ENCODE measurements at places on chromosomes 5 and 9. TPM values are rescaled to one million over a fixed set of nuclear protein-coding genes. Genes with fewer than 3 reads are reported as not detected.

DNA sequence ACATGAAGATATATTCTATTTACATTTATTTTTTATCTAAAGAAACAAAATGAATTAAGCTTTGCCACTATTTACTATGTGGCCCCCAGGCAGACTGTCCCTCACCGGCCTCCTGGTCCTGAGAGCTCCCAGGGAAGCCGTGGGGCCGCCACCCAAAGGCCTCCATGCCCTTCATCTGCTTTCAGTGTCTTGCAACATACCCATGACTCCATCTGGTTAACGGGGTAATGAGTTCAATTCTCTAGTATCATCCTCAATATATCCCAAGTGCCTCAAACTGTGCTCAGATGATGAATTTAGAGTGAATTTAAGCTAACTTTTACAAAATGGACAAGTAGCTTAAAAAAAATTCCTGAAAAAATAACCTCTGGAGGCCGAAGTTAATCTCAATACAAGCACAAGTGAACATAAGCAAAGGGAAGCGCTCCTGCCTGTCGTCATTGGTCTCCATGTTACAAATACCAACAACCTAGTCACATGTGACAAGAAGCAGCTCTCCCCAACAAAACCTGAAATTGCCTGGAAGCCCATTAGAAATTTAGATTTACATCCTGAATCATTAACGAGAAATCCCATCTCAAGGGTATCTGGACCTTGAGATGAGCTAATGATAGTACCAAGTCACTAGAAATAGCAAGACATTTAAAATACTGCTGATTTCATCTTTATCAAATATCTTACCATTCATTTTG is 26.1 kb downstream of the DAP start:
- H3K36me3 ChIP-seq, result peaks cover 19% of the 10 kb centered on the region
- DNase-seq, result no peak

GRCh38 chr9:78029551-78030295 is 1.9 kb downstream of the GNAQ start:
- H3K36me3 ChIP-seq, result peaks cover 1% of the 10 kb centered on the region
- DNase-seq, result peak; percentile 28
- H3K4me1 ChIP-seq, result peaks cover 57% of the 10 kb centered on the region
- peak overlapping the region; percentile 98 for H3K4me3 ChIP-seq

REXO4 gene
- total RNA-seq, result 26.3 TPM

DNA sequence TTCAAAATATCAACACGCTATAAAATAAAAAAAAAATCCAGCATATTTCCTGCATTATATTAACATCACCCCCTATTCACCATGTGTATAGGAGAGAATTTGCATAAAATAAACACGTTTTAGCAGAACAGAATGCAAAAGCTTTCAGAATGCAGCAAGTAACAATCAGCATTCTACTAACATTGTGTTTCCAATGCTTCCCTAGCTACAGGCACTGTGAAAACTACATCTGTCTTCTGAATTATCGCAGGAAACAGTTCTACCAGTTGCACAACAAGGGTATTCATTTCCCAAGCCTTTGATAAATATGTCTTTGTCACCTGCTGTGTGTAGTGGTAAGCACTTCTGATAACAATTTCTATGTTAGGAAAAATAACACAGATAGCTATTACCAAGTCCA is 1015.8 kb downstream of the CDH18 start:
- no peaks in the 10 kb centered on the region for H3K4me1 ChIP-seq
- no peak for DNase-seq
- H3K27ac ChIP-seq, result no peak overlapping the region
- no peak overlapping the region for H3K4me3 ChIP-seq

DNA sequence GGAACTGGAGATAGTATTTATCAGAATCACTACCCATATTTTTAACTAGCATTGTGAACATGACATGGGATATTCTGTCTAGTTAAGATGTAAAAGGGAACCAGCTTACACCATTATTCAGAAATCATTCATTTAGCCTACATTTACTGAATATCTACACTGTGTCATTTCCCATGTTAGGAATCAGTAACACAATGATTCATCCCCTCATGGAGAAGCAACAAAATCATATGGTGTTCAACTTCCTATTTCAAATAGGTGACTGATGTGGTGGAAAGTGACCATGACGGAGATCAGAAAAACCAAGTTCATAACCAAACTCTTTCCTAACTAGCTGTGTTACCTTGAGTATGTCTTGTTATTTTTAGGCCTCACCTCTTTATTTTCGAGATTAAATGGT is 550.0 kb upstream of the TUSC1 start:
- H3K27me3 ChIP-seq, result no peaks in the 10 kb centered on the region
- no peaks in the 10 kb centered on the region for H3K4me1 ChIP-seq
- DNase-seq, result no peak
- no peak overlapping the region for H3K27ac ChIP-seq
- no peaks in the 10 kb centered on the region for H3K36me3 ChIP-seq

DNA sequence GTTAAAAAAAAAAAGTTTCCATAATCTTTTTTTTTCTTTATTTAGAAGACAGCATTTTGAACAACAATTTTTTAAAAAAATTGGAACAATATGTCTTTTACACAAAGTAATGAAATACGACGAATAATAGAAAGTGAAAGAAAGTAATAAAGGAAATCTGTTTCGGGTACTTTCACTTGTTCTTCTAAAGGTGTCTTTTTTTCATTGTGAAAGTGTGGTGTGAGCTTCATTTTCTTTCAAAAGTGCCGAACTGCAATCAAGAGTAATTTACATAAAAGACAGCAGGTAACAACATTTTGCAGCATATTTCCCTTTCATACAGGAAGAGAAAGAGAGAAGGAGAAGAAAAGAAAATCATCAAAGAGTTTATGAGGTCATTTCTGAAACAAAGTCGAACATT is 159.7 kb upstream of the CDH12 start:
- peaks cover 5% of the 10 kb centered on the region for H3K4me1 ChIP-seq
- H3K27ac ChIP-seq, result no peak overlapping the region
- no peaks in the 10 kb centered on the region for H3K27me3 ChIP-seq
- DNase-seq, result no peak

DNA sequence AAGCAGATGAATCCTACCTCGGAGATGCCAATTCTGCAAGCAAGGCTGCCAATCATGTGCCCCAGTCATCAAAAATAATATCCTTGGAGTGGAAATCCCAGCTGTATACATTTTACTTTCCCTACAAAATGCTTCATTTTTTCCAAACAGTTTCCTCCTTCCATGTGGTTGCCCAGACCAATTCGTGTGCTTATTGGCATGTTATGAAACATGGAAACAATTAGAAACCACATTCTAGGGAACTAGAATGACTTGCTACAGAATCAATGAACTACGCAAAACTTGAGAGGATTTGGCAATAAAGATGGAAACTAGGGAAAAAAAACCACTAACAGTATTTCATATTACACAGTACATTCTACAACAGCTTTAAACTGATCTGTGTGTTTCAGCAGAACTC is 584.5 kb upstream of the DMAC1 start:
- no peak for DNase-seq
- no peak overlapping the region for H3K27ac ChIP-seq
- no peaks in the 10 kb centered on the region for H3K4me1 ChIP-seq
- no peaks in the 10 kb centered on the region for H3K36me3 ChIP-seq
- no peak overlapping the region for H3K4me3 ChIP-seq
- peaks cover 1% of the 10 kb centered on the region for H3K27me3 ChIP-seq

OMD gene
- total RNA-seq, result not detected

- H3K4me3 ChIP-seq, result no peak overlapping the region
- peak; percentile 79 for DNase-seq
- no peak overlapping the region for H3K27ac ChIP-seq
- H3K36me3 ChIP-seq, result no peaks in the 10 kb centered on the region
- H3K4me1 ChIP-seq, result no peaks in the 10 kb centered on the region
Observed at GRCh38 chr9:38088006-38088925, 19.2 kb upstream of the SHB start.

GRCh38 chr5:113005454-113005853 is 28.9 kb downstream of the DCP2 start:
- H3K4me3 ChIP-seq, result no peak overlapping the region
- H3K27ac ChIP-seq, result peak overlapping the region; percentile 18
- peaks cover 32% of the 10 kb centered on the region for H3K36me3 ChIP-seq
- H3K27me3 ChIP-seq, result no peaks in the 10 kb centered on the region
- peaks cover 9% of the 10 kb centered on the region for H3K4me1 ChIP-seq

- peaks cover 13% of the 10 kb centered on the region for H3K4me1 ChIP-seq
- H3K4me3 ChIP-seq, result peak overlapping the region; percentile 72
- H3K36me3 ChIP-seq, result no peaks in the 10 kb centered on the region
- DNase-seq, result peak; percentile 91
- no peak overlapping the region for H3K27ac ChIP-seq
Observed at GRCh38 chr9:136799854-136800657, 3.9 kb downstream of the CCDC183 start.

- H3K36me3 ChIP-seq, result no peaks in the 10 kb centered on the region
- H3K27me3 ChIP-seq, result no peaks in the 10 kb centered on the region
- DNase-seq, result no peak
- H3K27ac ChIP-seq, result no peak overlapping the region
- no peak overlapping the region for H3K4me3 ChIP-seq
Observed at GRCh38 chr5:26487553-26487952, 550.8 kb downstream of the CDH9 start.

SPINK13 gene
- not detected for total RNA-seq

HAUS6 gene
- total RNA-seq, result 28.7 TPM

RASGRF2 gene
- 7.6 TPM for total RNA-seq

DNA sequence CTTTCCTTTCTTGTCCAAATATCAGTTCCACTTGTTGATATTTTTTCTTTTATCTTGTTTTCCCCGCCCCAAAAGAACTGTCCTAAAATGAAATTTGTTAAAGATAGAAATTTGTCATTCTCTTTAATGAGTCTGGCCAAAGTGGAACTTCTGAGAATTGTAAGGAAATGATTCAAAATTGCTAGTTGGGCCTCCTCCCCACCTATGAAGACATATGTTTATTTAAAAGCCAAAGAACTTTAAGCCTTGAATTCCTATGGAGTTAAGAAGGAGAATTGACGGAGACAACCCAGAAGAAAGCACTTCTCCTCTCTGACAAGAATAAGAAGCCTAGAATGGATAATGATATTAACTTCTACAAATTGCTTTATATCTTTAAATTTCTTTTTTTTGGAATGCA is 59.1 kb upstream of the ALDH1A1 start:
- H3K4me3 ChIP-seq, result no peak overlapping the region
- H3K4me1 ChIP-seq, result no peaks in the 10 kb centered on the region
- peaks cover 13% of the 10 kb centered on the region for H3K27me3 ChIP-seq
- H3K36me3 ChIP-seq, result no peaks in the 10 kb centered on the region
- DNase-seq, result no peak

C5orf52 gene
- not detected for total RNA-seq

GRCh38 chr9:72564479-72565281 is 43.3 kb downstream of the TMC1 start:
- peaks cover 5% of the 10 kb centered on the region for H3K27me3 ChIP-seq
- no peaks in the 10 kb centered on the region for H3K36me3 ChIP-seq
- no peak overlapping the region for H3K4me3 ChIP-seq
- no peaks in the 10 kb centered on the region for H3K4me1 ChIP-seq
- no peak overlapping the region for H3K27ac ChIP-seq

PCDHGB3 gene
- total RNA-seq, result not detected

DNA sequence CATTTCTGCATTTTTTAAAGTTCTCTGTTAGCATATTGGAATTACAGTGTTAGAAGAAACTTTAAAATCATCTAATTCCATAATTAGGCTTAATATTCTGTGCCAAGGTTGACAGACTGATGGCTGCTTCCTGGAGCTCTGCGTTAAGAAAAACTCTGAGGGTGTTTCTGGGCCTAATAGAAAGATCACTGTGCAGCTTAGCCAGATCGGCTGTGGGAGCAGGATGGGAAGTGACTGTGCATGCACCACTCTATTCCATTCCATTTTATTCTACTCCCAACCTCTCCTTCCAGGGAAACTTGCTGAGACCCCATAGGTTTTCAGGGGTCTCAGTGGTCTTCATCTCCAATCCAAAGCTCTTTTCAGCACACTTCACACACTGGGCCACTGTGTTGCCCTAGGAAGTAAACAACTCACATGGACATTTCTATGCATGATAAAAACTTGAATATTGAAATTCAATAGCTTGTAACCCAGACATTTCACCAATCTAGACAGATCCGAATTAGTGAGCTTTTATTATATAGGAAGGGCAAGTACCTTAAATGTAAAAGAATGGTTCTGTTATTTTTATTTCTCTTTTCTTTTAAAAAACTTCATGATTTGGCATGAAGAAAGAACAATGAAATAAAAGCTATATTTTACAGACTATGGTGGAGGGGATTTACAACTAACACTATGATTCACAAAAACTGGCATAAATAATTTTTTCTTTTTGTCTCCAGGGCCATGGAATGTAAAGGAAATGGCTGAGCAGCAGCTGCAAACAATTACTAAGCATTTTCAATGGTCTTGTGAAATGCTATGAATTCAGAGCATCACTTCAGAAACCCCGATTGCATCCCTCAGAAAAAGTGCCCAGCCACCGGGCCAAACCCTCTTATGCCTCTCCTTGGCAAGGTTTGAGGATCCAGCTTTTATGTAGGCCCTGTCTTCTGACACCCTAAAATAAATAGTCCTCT is 51.4 kb upstream of the DAB2 start:
- no peak for DNase-seq
- no peak overlapping the region for H3K27ac ChIP-seq
- no peaks in the 10 kb centered on the region for H3K36me3 ChIP-seq
- peaks cover 2% of the 10 kb centered on the region for H3K4me1 ChIP-seq
- peaks cover 9% of the 10 kb centered on the region for H3K27me3 ChIP-seq

AK8 gene
- total RNA-seq, result 0.10 TPM

- no peaks in the 10 kb centered on the region for H3K36me3 ChIP-seq
- DNase-seq, result no peak
- no peak overlapping the region for H3K4me3 ChIP-seq
- peaks cover 1% of the 10 kb centered on the region for H3K27me3 ChIP-seq
- H3K27ac ChIP-seq, result no peak overlapping the region
Observed at GRCh38 chr9:116901260-116901659, 214.2 kb downstream of the TRIM32 start.

- H3K27me3 ChIP-seq, result peaks cover 16% of the 10 kb centered on the region
- DNase-seq, result no peak
- peaks cover 3% of the 10 kb centered on the region for H3K4me1 ChIP-seq
- no peak overlapping the region for H3K27ac ChIP-seq
- no peak overlapping the region for H3K4me3 ChIP-seq
- H3K36me3 ChIP-seq, result no peaks in the 10 kb centered on the region
Observed at GRCh38 chr9:88781628-88782391, 209.5 kb upstream of the S1PR3 start.

DNA sequence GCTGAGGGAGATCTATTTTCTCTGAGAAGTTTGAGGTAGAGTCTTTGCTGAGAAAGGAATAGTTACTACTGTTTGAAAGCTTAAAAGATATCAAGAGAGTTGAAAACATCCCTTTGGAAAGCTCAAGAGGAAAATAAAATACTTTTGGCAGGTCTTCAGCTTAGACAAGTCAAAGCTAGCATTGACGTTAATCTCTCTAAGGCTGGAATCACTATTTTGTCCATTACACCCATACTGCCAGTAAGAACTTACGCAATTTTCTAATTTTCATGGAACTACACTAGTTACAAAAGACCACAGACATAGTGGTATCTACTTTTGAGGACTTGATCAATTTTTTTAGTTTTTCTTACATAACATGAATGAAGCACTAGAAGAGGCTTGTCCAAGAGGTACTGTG is 494.9 kb downstream of the PSAT1 start:
- no peak for DNase-seq
- H3K4me1 ChIP-seq, result no peaks in the 10 kb centered on the region
- no peaks in the 10 kb centered on the region for H3K36me3 ChIP-seq

GRCh38 chr5:133884569-133885311 is 83.7 kb downstream of the C5orf15 start:
- DNase-seq, result no peak
- peaks cover 4% of the 10 kb centered on the region for H3K27me3 ChIP-seq
- H3K4me1 ChIP-seq, result no peaks in the 10 kb centered on the region
- H3K27ac ChIP-seq, result no peak overlapping the region
- no peaks in the 10 kb centered on the region for H3K36me3 ChIP-seq

- no peak for DNase-seq
- H3K27me3 ChIP-seq, result peaks cover 22% of the 10 kb centered on the region
- H3K36me3 ChIP-seq, result no peaks in the 10 kb centered on the region
- H3K4me1 ChIP-seq, result peaks cover 4% of the 10 kb centered on the region
Observed at GRCh38 chr5:77177576-77177975, 32.9 kb upstream of the PDE8B start.

All from activated CD4-positive, alpha-beta memory T cell treated with anti-CD3 and anti-CD28 coated beads for 36 hours (primary cell).